ENCODE measurements at places on chromosomes 5 and 9. TPM values are rescaled to one million over a fixed set of nuclear protein-coding genes. Genes with fewer than 3 reads are reported as not detected.

TAF11L5 gene
- not detected for total RNA-seq

TRPM6 gene
- total RNA-seq, result 0.17 TPM

FRMPD1 gene
- total RNA-seq, result not detected

NR5A1 gene
- total RNA-seq, result not detected

PIP5KL1 gene
- total RNA-seq, result 3.3 TPM

RNF183 gene
- total RNA-seq, result not detected

ANGPTL2 gene
- total RNA-seq, result not detected

SARDH gene
- 15.6 TPM for total RNA-seq

OR13F1 gene
- total RNA-seq, result not detected

LRRC14B gene
- not detected for total RNA-seq

ANKRA2 gene
- total RNA-seq, result 42.9 TPM

SHC3 gene
- total RNA-seq, result not detected

PCA3 gene
- total RNA-seq, result not detected

RASGRF2 gene
- total RNA-seq, result 10.3 TPM

GRM6 gene
- not detected for total RNA-seq

HRCT1 gene
- not detected for total RNA-seq

OBP2B gene
- total RNA-seq, result not detected

ALDOB gene
- total RNA-seq, result not detected

GM2A gene
- total RNA-seq, result 12.0 TPM

GDA gene
- not detected for total RNA-seq

KIF4B gene
- not detected for total RNA-seq

AQP7 gene
- 0.47 TPM for total RNA-seq

FBP2 gene
- not detected for total RNA-seq

IL7R gene
- total RNA-seq, result 394 TPM

FCN2 gene
- not detected for total RNA-seq

VCAN gene
- total RNA-seq, result not detected

CAMK4 gene
- 167 TPM for total RNA-seq

ZNF366 gene
- total RNA-seq, result not detected

N4BP3 gene
- 2.5 TPM for total RNA-seq

NEUROG1 gene
- not detected for total RNA-seq

SLC45A2 gene
- total RNA-seq, result not detected

F2R gene
- total RNA-seq, result 6.8 TPM

TAF1L gene
- not detected for total RNA-seq

ERAP2 gene
- total RNA-seq, result 134 TPM

Data from CD4-positive, CD25-positive, alpha-beta regulatory T cell (primary cell).